ENCODE measurements at places on chromosomes 11 and 22.

DNA sequence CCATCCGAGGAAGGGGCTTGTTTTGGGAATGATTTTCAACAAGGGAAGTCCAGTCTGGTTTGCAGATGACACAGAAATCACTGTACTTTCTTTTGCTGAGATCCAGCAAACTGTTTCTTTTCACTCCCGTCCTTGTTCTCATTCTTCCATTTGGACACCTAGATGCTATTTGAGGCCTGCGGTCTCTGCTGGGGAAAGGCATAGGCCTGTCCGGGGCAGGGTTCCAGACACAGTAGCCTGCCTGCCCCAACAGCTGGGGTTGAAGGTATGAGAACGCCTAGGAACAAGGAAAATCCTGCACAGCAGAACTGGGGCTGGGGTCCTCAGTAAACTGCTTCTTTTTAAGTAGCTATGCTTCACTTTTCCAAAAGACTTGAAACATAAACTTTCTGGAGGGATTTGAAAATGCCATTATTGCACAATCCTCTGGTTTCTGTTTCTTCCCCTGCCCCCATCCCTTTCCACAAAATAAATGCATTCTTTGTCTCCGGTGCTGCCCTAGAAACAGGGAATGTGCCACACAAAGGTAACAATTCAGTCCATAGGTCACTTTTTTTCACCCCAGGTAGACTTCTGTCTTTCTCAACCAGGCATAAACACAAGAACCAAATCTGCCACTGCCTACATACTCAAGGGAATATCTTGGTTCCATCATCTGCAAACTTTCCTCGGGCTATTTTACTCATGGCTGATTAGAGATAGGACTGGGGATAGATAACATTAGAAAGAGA, 174.8 kb upstream of the MTMR2 start:
- no peak for DNase-seq

- no peak for DNase-seq
These were observed 27.9 kb downstream of the PRDM11 start for GRCh38 chr11:45174168-45174835.

DNA sequence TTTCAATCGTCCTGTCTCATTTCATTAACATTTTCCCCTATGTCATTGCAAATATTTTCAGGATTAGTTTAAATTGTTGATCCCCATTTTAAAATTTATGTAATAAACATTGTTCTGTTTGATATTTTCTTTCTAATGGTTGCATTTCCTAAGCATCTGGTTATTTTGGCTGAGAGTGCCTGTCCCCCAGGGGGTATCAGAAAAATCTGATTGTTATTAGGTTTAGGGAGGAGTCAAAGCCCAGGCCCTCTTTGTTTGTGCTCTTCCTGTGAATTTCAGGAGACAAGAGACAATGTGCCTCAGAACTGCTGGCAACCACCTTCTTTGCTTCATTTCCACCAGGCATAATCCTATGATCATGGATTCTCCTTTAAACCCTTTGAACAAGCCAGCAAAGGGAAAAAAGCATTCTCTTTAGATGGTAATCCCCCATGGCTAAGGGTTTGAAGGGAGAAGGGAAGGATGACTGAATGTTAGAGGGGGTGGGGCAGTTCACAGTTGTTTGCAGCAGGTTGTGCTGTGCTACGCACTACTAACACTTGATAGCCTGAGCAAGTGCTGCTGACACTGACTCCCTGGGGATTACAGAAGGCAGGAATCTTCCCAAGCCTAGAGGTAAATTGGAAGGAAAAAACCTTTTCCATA, 462.4 kb upstream of the LRRC4C start:
- DNase-seq = no peak

DNA sequence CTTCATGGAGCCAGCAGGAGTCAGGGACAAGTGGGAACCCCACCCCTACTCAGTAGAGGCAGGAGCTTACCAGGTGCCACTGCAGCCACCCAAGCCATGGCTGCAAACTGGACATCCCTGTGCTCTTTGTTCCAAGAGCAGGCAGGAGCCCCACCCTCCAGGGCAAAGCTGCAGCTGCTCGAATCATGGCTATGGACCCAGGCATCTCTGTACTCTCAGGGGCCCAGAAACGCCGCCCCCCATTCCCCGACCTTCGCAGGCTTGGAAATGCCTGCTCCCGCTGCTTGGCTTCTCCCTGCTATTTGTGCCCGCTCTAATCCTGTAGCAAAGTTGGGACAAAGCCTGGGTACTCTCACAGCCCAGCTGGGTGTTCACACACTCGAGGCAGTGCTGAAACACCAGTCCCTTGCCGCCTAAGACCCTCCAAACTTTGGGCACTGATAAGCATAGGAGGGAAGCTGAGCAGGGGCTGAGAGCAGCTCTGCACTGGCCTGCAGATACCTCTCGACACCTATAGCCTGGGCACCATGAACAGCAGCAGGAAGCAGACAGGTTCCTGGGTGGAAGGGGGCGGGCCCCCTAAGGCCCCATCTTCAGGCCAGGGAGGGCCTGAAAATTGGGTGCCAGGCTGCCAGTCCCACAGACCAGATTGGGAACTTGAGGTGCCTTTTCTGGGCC, 402.4 kb downstream of the LRRC4C start:
- no peak for DNase-seq

DNA sequence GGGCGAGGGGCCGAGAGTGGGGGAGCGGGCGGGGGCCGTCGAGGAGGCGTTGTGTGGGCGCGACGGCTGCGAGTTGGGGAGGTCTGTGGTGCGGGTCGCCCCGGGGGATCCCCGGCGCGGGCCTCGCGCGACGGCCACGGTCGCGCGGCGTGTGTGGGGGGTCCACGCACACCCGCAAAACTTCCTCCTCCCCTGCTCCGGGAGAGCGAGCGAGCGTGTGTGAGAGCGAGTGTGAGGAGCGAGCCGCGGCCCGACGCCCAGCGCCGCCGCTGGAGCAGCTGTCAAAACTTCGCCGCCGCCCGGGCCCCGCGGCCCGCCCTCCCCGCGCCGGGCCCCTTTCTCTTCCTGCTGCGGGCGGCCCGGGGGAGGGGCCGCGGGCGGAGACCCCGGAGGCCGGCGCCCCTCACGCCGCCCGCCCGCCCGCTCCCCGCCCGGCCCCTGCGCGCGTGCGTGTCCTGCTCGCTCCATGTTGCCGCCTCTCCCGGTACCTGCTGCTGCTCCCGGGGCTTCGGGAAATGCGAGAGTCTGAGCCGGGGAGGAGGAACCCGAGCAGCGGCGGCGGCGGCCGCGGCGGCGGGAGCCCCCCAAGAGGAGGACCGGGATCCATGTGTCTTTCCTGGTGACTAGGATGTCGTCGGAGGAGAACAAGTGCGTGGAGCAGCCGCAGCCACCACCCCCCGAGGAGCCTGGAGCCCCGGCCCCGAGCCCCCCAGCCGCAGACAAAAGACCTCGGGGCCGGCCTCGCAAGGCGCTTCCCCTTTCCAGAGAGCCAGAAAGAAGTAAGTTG, 9.0 kb upstream of the CCT8L2 start:
- no peak for DNase-seq

DNA sequence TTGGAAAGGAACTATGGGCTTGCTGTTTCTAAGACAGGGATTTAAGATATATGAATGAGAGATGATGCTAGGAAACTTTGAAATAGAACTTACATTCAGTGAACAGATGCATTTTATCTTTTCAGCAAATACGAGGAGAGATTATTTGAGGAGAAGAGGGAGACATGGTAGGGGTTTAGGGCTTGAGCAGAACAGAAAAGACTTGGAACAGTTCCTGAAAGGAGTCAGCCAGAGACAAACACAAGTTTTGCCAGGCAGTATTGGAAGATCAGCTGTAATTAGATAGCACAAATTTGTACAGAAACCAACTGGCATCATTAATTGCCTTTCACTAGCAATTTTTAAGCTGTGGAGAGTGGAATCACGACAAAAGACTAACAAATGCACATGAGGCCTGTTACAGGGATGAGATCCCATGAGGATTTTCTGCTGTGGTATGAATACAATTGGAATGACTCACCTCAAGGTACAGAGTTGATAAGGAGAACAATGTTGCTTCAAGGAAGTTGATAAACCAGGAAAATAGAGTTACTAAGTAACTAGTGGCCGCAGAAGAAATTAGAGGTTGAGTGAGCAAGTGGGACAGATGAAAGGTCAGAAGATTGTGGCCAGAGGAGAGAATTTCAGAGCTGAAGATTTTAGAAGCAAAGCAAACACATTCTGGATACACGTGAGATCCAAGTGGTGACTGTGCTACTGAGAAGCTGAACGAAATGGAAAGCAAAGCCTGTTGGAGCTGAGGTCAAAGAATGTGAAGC, 67.9 kb downstream of the CYB5R2 start:
- DNase-seq = no peak

- no peak for DNase-seq
These were observed 537.4 kb upstream of the B3GAT1 start for GRCh38 chr11:134949121-134950090.

- DNase-seq = peak; percentile 56
These were observed 840 bp downstream of the GRAMD1B start for GRCh38 chr11:123430721-123431497.

GRCh38 chr11:47907499-47907898, 59.3 kb upstream of the NUP160 start:
- DNase-seq = no peak

- DNase-seq = no peak
These were observed 332.2 kb upstream of the RAG2 start for GRCh38 chr11:36930256-36930655.

DNA sequence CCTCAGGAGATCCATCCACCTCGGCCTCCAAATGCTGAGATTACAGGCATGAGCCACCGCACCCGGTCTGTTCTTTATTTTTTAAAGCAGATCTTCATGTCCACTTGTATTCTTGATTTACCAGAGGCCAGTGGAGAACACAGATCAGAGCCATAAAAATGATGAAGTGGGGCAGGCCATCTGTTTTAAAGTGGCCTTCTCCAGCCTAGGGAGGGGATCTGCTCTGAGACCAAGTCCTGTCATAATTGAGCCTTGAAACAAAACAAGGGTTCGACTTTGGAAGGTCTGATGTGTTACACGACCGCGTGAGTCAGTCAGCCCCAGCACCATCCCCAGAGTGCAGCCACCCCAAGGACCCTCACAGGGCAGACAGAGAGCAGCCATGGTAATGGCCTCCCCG, 27.5 kb downstream of the ABCC8 start:
- no peak for DNase-seq

DNA sequence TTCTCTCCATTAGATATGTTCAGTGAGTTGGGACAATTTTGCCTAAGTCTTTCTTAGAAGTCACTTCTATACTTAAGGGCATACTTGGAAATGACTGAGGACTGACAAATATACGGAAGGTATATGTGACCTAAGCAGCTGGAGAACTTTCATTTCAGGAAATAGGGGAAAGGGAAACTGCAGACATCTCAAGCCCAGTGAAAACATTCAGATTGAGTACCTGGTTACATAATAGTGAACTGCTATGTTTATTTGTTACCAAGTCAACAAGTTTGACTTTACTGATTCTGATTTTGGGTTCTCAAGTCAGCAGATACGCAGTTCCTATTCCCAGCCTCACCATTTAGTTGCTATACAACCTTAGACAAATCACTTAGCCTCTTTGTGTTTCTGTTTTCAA, 1173.9 kb downstream of the LRRC4C start:
- DNase-seq = no peak
